Fibroblast of skin of scalp (primary cell): ENCODE measurements at places on chromosomes 4 and X.
A peak's percentile ranks its signal among the peaks of the same experiment; 100 is the strongest.

GRCh38 chrX:10176121-10177003 lies 19.6 kb downstream of the CLCN4 start:
- no peak for DNase-seq

DNA sequence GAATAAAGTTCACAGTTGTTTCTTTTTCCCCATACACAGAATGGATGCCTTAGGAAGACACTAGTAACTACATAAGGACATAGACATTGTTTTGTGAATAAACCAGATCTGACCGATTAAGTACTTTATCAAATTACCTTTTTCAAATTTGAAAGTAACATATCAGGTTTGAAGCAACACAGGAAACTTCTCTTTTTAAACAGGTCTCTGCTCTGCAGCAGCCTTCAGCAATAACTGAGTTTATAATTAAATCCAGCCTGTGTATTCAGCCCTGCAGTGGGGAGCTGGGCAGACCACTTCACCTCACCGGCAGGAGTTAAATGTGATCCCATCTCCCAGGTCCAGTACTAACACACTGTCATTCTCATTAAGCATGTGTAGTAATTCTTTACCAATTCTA lies 68.3 kb upstream of the ATOH1 start:
- no peak for DNase-seq

DNA sequence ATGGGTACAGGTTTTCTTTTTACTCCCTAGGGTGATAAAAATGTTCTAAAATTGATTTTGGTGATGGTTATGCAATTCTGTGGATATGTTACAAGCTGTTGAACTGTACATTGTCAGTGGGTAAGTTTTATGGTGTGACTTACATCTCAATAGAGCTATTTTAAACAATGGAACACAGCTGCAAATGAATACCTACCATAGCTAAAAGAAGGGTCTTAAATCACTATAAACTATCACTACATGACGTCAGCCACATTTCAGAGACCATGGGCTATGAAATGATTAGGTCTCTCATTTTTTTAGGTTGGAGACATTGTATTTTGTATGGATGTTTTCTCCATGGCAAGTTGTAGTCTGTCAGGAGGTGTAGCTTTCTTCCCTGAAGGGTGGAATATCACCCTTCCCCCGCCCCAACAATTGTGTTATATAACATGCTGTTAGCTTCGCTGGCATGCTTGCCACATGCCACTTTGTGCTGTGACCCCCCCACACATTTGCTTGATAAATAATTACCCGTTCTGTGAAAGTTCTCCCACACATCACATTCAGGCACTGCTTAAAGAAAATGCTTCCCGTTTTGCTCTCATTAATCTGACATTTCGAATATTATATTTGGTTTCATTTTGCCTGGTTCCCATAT lies 159.7 kb downstream of the ARHGAP10 start:
- DNase-seq, result no peak

- peak; percentile 40 for DNase-seq
Measured at GRCh38 chr4:44760142-44760898, 34.0 kb upstream of the GNPDA2 start.

GRCh38 chr4:152983774-152984411 lies 47.8 kb downstream of the FHDC1 start:
- DNase-seq, result peak; percentile 75

- no peak for DNase-seq
Measured at GRCh38 chr4:98446499-98447375, 185.6 kb downstream of the RAP1GDS1 start.

DNA sequence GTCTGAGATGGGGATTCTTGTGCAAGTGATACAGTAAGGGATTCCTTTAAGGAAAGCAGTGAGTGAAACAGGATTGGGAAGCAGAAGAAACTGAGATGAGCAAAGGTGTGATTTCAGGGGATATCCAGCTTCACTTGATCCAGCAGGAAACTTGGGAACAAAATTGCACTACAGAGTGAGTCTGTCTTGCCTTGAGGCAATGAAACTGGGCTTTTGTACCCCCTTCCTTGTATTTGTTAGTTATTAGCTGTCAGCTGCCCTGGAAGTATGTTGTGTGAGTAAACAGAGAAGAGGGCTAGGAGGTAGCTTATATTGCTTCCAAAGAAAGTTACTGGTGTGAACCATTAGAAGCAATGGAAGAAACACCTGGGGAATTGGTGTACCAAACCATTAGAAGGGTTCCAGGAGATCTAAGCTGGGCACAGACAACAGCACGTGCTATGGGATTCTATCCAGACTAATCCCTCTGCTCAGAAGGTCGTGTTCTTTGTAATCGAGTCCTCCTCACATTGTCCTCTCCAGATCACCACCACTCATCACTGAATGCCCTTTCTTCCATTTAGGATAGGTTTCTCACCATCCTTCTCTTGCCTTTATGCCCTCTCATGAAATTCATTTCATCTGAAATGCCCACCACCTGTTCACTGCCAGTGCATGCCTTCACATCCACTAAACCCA lies 76.0 kb downstream of the PDLIM5 start:
- DNase-seq, result no peak

GRCh38 chr4:61831987-61832386 lies 631.9 kb downstream of the ADGRL3 start:
- DNase-seq, result no peak
